Kasumi-1 (cell line): ENCODE measurements at places on chromosomes 1 and 21.
A peak's percentile ranks its signal among the peaks of the same experiment; 100 is the strongest.

DNA sequence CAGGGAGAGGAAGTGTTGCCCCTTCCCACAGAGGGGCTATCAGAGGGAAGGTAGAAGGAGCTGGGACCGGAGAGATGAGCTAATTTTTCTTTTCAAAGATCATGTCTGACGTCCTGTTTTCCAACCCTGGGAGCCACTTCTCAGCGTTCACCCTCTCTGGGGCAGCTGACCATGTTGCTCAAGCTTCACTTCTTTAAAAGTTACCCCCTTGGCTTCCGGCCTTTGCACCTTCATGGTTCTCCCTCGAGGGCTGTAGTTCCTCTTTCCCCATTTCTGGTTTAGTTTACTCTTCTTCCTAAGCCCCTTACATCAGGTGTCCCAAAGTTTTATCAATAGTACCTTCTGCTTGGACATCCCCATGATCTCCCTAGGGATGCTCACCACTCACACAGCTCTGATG, 23.8 kb upstream of the CSF1 start:
- DNase-seq = peak; percentile 71

DNA sequence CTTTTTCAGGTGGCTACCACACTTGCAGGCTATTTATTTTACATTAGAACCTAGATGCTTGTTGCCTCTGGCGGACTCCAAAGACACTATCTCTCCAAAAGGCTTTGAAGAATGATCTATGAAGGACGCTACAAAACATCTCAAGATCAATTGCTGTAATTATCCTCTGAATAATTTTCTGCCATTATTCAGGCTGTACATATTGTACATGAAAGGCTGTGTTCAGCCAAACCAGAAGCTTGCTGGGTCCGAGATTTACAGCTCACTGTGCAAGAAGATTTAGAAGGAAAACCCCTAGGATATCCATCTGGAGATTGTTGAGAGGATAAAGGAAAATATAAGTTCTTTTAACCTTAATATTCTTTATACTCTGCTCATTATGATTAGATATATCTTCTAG, 523.6 kb upstream of the PLXNA2 start:
- no peak for DNase-seq

DNA sequence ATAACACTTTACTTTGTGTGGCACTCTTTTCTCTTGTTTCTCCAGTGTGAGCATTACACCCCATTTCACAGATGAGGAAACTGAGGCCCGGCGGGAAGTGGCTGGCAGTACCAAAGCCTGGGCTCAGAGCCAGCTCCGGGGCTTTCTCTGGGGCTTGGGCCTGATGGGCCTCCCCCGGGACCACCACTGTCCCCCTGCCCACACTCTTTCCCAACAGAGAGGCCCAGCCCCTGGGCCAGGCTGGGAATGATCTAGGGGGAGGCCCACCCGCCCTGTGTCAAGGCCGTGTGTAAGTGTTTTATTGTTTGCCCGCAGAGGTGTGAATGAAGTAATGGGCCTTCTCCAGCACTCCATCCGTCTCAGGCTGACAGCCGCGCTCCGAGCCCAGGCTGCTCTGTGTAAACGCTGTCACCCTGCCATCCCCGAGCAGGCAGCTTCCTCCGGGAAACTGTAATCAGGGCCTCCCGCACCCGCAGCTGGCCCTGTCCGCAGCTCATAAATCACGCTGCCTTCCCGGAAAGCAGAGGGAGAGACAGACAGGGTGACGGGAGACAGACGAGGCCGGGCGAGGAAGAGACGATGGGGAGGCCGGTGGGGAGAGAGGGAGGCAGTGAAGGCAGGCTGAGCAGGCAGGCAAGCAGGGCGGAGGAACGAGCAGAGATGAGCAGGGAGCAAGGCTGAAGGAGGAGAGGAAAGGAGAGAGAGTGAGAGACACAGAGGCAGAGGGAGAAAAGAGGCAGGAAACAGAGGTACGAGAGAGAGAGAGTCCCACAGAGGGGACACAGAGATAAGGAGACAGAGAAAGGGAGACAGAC, 109.7 kb upstream of the ZBTB40 start:
- no peak for DNase-seq

DNA sequence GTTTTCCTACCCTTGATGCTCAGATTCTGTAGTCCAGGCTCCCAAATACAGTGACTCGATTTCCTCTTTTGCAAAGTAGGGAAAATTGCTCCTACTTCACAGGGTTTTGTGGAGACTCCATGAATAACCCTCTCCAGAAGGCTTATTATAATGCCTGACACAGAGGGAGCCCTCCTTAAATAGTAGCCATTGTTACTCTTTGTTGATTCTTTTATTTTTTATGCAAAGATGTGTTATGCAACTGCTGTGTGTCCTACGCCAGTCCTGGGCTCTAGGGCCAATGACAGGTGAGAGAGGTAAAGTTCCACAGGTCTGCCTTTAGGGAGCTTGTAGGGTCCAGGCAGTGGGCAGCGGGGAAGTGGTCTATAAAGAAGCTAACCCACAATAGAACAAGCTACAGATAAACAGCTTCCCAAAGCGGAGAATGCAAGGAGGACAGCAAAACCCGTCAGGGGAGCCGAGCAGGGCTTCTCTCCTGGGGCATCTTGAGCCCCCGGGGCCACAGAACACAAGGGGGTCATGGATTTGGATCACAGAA, 1.5 kb downstream of the AADACL3 start:
- no peak for DNase-seq

- DNase-seq = no peak
Measured at GRCh38 chr21:40620386-40621145, 226.4 kb downstream of the DSCAM start.

DNA sequence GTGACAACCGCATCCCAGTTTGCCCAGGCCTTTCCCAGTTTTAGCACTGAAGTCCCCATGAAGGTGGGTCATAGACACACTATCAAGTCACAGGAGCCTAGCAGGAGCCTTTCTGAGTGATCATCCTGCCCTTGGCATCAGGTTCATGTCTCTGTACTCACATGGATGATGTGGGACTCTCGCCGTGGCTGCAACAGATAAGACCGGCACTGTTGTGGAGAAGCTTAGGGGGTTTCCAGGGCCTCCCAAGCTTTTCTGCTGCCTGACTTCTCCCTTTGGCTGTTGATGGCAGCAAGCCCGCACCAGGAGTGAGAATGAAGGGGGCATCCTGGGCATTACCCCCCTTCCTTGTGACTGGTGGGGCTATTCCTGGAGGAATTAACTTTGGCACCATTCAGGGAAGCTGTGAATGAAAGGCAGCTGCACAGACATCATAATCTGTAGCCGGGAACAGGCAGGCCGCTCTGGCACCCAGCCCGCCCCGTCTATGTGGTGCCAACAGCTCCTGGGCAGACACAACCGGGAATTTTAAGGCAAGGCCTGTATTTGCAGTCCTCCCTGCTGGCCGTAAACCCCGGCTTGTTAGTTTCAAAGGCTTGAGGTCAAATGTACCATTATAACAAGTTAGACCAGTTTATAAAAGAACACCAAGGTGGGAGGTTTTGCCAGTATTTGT, 148.6 kb downstream of the HUNK start:
- no peak for DNase-seq

DNA sequence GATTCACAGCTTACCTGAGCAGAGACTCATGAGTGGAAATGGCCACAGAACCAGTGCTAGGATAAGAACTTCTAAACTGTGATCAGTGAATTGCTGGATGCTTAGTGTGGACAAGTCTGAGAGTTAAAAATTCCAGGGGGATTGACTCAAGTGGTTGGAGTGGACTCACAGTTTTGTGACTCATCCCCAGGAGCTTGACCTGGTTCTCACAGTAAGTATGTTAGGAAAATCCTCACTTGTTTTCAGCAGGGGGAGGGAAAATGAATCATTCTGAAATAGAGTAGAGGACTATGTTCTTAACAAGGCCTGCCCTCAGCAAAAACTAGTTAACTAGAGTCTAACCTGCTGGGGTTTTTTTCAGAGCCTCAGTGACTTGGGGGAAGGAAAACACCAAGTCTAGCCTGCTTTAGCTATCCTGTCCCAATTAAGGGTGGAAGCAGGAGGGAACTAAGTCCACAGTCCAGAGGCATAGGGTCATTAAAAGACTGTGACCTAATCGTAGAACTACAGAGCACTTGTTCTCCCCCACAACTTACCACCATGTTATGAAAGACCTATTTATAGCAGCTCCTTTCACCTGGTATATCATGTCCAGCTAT, 6.1 kb upstream of the CDC73 start:
- no peak for DNase-seq

DNA sequence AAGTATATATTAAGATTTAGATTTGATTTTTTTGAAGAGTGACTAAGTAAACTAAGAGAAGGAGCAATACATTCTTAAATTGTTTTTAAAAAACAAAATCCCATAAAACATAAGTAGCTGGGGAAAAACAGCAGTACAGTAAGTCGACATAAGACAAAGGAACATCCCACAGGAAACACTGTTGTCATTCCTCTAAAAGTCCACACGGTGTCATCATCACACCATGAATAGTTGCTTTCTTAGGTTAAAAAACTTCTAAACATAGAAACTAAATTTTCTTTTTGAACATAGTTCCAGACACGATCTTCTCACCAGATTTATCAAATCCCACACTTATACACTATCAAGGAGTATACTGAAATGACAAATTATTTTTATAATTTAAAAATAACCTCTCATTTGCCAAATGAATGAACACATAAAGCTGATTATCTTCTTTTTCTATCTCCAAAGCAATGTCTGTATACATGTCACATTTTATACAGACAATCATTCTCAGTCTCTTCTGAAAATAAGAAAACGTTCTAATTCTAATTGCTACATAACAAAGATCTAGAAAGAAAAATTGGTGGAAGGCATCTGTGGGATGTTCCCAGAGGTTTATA, 15.8 kb downstream of the ODF2L start:
- DNase-seq = peak; percentile 77

- DNase-seq = no peak
Measured at GRCh38 chr1:220957233-220957605, 78.0 kb downstream of the HLX start.

- no peak for DNase-seq
Measured at GRCh38 chr1:153962088-153963029, 978 bp downstream of the SLC39A1 start.

DNA sequence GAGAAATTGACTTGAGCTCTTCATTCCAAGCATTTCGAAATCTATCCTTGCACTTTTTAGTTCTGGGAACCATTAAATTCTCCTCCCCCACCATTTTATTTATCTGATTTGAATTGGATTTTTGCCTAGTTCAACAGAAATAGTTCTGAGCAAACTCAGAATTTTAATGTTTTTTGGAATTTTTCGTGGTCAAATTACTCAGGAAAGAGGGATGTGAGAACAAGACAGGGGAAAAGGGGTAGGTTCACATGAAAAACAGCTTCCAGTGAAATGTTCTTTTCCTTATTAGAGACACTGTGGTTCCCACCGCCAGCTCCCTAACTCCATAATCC, 5.7 kb upstream of the ZNF697 start:
- no peak for DNase-seq

DNA sequence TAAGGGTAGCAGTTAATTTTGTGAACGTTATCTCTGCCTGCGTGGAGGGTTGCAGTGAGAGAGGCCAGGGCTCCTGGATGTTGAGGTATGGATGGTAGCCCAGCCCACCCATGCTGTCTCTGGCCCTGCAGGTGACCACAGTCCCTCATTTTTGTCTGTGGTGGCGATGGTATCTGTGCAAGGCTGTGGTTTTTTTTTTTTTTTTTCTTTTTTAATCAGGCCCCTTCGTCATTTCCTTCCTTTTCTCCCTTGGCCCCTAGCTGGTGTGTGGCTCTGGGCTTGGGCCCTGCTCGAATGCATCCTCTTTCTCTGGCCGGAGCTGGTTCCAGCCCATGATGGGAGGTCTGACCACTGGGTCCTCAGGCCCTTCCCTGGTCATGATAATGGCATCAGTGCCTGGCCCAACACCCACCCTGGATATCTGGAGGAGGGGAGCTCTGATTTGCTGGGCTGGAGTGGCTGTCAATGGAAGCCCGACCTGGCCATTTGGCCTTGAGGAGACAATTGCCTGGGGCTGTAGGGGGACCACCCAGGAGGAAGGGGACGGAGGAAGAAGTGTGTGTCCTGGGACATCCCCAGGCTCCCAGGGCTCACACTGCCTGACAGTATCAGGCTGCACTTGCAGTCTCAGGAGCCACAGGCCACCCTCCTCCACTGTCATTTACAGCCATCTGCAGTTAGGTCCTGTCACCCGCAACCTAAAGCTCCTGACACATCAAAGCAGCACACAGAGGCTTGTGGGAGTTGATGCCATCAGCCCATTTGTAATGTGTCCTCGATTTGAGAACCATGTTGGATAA, 8.1 kb upstream of the RNF187 start:
- DNase-seq = peak; percentile 5

- no peak for DNase-seq
Measured at GRCh38 chr1:44147582-44147981, 6.2 kb upstream of the KLF18 start.

GRCh38 chr1:56331892-56332567, 247.3 kb downstream of the PLPP3 start:
- DNase-seq = no peak

GRCh38 chr21:46219591-46220239, 8.9 kb downstream of the LSS start:
- DNase-seq = no peak

DNA sequence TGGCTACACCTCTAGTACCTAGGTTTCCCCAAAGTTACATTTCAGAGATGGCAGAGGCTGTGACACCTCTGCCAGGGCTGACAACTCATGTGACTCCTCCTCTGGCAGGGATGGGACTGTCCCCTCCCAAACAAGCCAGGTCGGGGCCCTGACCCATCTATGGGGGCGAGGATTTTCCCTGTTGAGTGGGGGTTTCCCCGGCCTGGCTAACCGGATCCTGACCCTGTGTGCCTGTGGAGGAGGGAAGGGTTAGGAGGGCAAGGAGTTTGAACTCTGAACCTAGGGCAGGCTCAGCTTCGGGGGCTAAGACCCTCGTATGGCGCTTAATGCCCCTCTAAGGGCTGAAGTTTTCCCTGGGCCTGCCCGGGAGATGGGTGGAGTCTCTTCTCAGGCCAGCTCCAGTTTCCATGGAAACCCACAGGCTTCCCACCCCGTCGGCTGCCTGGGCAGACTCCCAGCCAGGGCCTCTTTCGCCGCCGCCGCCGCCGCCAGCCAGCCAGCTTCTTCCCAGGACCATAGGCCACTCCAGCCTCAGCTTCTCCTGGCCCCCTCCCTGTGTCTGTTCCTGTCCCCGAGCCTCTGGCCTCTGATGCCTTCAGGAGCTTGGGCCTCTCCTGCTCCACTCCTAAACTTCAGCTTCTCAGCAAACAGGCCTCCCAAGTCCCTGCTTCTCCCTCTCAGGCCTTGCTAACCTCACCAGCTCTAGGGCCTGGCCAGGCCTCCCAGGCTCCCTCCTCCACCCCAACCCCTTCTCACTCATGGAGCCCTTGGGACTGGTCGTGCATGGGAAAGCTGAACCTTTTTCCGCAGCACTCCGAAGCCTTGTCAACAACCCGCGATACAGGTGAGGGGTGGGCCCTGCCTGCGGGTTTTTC, at the start of gene BTBD19:
Gene BTBD19 (plus strand): TSS at position 461 of the 875 bp plus-strand sequence. CDS start 298 bp downstream, at position 759.
- DNase-seq = no peak

DNA sequence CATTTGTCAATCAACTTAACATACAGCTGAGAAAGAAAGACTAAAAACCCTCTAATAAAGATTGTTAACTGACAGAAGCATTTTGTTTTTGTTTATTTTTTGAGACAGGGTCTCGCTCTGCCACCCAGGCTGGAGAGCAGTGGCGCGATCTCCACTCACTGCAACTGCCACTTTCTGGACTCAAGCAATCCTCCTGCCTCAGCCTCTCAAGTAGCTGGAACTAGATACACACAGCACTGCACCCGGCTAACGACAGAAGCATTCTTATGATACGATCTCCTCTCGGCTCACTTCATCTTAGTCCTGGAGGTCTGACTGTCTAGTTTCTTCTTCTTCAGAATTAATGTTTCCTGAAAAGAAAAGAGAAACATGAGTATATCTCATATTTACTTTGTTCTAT, 23.5 kb downstream of the RSPH1 start:
- no peak for DNase-seq

GRCh38 chr1:162020150-162020549, 3.5 kb downstream of the OLFML2B start:
- no peak for DNase-seq
